ENCODE measurements at places on chromosomes 5 and 9.
A peak's percentile ranks its signal among the peaks of the same experiment; 100 is the strongest.

DNA sequence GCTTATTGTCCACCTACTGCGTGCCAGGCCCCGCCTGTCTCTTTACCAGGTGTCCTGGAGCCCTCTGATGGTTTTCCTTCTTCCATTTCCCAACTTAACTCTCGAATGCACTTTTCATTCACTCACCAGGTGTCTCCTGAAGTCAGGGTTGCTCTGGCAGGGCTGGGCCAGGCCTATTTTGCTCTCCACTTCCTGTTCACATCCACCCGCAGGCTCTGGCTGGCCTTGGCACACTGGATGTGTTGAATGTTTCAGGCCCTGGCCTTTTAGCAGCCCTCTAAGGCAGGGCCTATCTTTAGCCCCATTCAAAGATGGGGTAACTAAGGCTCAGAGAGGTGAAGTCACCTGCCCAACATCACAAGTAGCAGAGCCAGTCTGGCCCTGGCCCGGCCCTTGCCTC lies 16.4 kb downstream of the LRRC8A start:
- DNase-seq, result no peak

DNA sequence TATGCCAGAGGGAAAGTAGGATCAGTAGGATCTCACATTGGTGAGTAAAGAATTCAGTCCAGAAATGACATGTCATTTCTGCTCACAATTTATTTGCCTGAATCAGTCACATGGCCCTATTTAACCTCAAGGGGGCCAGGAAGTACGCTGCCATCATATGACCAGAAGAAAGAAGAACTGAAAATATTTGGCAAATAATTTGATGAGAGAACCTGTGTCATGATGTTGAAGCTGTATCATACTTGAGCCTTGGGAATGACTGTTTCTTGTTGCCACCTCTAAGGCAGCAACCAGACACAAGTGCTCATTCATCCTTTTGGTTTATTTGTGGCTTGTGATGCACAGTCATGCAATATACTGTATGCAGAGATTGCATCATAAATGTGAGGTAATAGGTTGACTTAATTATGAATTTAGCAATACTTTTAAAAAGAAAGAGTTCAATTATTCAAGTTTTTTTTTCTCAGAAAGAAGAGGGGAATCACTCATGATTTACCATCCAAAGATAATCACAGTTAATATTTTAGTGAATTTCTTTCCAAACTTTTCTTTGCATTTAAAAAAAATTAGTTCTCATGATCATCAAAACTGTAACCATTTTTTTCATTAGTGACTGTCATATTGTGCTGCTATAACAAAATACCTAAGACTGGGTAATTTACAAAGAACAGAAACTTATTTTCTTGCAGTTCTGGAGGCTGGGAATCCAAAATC lies 8.2 kb upstream of the ZFYVE16 start:
- peak; percentile 48 for DNase-seq

- no peak for DNase-seq
These were observed 18.0 kb downstream of the POLR1E start for GRCh38 chr9:37503736-37504135.

DNA sequence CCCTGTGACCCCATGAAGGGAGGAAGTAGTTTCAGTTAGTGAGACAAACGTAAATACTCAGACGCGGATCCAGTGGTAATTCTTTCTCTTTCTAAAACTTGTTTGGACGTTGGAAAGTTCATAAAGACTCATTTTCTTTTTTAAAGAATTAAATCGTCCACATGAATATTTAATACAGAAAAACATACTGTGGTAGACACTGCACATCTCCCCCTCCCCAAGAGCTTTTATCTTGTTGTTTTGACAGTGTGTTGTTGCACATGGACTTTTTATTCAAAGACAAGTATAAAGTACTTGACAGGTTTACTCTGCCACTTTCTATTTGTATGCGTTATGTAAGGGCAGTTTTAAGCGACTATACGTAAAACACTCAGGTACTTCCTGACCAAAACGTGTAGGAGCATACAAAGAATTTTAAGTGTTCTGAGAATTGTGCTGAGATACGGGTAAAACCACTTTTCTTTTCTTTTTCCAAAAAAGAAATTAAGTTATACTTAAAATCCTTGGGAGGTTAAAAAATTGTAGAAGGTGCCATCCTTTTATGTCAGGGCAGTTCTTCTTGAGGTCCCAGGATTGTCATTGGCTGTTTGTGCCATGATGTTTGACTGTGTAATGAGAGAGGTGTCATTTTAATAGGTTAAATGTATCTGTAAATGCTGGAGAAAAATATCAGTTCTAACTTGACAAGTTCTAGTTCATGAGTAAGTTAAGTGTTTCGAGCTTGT lies 1.3 kb downstream of the NIPBL start:
- DNase-seq, result no peak

DNA sequence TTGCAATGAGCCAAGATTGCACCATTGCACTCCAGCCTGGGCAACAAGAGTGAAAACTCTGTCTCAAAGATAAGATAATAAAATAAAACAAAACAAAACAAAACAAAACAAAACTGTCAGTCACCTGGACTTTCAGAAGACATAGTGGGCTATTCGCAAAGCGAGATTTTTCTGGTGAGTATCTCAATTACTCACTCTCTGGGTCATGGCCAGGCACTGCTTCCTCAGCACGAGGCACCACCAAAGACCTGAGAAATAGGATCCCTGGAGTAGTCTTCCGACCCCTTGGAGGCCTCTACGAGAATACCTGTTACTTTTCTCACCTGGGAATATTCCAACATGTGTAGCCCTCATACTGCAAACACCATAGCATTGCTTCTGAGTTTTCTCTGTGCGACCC lies 201.7 kb upstream of the ZNF618 start:
- DNase-seq, result no peak

Measured in AG09319 (cell line).